Thymus (tissue), 14 donors: ENCODE measurements at places on chromosomes 4 and X.

DNA sequence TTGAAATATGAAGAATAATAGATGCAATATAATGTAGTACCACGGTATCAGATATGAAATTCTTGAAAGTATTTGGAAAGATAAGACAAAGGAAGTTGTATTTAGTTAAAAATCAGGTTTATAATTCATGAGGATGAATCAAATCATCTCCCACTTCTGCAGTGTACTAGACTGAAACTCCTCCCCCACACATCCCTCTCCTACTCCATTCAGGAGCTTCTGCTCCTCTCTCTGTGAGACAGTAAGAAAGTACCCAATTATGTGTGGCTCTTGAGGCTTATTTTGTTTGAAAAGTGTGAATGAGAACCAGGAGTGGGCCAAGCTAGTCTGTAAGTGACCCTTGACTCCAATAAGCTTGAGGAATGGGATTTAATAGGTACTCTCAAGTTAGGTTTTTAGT, 9.5 kb downstream of the SLAIN2 start:
- DNase-seq = no peak

- DNase-seq = no peak
These were observed 29.5 kb upstream of the TXLNG start for GRCh38 chrX:16756724-16757123.

DNA sequence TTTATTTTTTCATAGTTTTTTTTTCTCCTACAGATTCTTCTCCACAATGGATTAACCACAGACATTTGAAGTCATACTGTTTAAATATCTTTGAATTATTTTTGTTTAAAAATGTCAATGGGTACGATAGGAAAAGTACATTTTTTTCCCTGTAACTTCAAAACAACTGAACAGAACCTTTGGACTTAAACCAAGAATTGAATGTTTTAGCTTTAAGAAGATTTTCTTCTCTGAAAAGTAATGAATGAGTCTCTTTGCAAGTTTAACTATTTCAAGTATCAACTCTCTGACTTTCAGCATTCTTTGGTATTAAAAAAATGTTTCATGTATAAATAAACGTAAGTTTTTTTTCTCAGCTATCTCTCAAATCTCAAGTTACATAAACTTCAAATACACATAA, 364.3 kb downstream of the FBXO8 start:
- no peak for DNase-seq

DNA sequence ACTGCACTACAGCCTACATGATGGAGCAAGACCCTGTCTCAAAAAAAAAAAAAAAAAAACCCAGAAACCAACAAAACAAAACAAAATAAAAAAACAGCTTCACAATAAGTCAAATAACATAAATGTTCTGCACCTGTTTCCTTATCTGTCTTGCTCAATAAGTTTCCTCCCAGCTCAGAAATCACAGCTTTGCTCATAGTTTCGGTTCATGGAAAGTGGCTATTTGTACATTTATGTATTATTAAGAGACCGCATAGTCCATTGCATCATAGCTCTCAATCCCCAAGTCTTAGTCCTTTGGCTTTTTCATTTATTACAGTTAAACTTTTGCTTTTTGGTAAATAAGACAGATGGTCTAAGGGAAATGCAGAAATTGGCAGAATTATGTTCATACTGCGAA, 24.4 kb upstream of the CFAP299 start:
- DNase-seq = no peak

GRCh38 chrX:578531-578930, 52.1 kb upstream of the SHOX start:
- no peak for DNase-seq

DNA sequence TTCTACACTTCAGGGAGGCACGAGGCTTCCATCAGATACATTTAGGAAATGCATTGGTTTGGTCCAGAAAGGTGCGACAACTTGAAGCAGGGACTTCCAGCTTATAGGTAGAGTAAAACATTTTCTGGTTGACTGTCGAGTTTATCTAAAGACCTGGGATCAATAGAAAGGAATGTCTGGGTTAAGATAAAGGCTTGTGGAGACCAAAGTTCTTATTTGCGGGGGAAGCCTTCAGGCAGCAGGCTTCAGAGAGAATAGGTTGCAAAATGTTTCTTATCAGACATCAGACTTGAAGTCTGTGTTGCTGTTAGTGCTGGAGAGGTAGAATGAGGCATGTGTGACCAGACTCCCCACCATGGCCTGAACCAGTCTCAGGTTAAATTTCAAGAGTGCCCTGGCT, 190.3 kb downstream of the TRIML1 start:
- no peak for DNase-seq

GRCh38 chrX:153065389-153065788, 6.9 kb upstream of the PNMA6A start:
- no peak for DNase-seq

DNA sequence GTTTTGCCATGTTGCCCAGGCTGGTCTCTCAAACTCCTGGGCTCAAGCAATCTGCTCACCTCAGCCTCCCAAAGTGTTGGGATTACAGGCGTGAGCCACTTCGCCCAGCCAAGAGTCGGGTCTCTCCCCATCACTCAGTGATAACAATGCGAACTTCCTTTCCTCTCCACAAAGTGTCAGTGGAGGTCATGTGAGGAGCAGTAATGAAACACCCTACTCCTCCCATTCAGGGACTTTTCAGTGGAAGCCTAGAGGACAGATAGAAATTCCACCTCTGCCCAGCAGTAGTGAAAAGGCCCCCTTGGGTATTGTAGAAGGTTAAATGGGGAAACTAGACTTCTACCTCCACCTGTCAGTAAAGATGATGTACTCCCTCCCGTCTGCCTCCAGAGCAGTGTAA, 141.9 kb upstream of the STK26 start:
- no peak for DNase-seq

DNA sequence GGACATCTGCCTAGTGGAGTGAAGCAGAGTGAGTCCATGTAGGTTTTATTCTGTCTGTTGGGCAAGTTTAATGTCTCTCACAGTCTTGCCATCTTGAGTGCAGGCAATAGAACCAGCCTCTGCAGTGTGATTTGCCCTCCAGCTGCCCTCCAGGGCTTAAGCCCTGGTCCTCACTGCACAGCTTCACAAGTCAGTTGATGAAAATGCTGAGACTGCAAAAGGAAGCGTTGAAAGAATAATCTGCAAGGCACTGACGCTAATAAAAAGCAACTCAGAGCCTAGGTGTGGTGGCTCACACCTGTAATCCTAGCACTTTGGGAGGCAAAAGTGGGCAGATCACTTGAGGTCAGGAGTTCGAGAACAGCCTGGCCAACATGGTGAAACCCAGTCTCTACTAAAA, 54.1 kb upstream of the PHOX2B start:
- no peak for DNase-seq

DNA sequence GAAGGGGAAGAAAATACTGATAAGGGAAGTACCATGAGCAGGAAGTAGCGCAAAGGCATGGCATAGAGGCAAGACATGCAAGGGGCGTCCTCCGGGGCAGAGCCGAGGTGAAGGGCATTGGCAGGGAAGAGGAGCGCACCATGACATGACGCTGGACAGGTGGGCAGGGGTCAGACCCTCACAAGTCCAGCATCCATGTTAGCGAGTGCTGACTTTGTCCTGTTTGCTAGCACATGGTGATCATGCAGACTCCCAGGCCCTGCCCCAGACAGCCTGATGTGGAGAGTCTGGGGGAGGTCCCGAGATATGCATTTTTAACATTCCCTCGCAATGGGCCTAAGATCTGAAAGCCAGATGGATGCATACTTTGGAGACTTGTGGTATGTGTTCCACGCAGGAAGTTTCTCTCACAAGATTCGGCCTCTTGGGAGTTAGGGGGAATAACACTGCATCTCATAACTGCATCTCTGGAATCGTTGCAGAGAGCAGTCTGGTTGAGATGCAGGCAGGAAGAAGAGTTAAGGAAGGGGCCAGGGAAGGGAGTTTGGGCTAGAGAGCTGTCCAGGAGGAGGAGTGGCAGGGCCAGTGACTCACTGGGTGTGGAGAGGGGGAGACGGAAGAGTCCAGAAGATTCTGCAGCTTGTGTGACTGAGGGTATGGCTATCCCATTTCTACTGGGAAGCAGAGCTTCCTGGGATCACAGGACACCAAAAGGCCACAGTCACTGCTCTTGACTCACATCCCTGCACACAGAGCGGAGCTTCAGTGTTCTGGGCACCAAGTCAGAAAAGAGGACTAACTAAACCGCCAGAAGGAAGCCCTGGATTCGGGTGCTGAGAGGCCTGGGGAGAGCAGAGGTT, 59.7 kb downstream of the FAM184B start:
- no peak for DNase-seq

DNA sequence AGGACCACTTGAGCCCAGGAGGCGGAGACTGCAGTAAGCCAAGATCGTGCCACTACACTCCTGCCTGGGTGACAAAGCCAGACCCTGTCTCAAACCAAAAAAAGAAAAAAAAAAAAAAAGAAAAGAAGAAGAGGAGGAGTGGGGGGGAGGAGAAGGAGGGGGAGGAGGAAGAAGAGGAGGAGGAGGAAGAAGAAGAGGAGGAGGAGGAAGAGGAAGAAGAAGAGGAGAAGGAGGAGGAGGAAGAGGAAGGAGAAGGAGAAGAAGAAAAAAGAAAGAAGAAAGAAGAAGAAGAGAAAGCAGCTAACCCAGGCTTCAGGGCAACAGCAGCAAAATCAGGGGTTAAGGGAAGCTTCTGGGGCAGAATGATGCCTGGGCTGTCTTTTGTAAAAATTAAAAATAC, 27.5 kb downstream of the VMA21 start:
- DNase-seq = no peak

DNA sequence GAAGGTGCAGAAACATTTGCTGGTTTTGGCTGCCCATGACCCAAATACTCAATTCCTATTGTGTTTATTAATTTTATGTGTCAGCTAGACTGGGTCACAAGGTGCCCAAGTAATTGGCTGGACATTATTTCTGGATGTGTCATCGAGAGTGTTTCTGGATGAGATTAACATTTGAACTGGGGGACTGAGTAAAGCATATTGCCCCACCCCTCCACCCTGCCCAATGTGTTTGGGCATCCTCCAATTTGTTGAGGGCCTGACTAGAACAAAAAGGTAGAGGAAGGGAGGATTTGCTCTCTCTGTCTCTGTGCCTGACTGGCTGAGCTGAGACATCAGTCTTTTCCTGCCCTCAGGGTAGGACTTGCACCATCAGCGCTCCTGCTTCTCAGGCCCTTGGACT, 29.7 kb upstream of the LCORL start:
- DNase-seq = no peak

DNA sequence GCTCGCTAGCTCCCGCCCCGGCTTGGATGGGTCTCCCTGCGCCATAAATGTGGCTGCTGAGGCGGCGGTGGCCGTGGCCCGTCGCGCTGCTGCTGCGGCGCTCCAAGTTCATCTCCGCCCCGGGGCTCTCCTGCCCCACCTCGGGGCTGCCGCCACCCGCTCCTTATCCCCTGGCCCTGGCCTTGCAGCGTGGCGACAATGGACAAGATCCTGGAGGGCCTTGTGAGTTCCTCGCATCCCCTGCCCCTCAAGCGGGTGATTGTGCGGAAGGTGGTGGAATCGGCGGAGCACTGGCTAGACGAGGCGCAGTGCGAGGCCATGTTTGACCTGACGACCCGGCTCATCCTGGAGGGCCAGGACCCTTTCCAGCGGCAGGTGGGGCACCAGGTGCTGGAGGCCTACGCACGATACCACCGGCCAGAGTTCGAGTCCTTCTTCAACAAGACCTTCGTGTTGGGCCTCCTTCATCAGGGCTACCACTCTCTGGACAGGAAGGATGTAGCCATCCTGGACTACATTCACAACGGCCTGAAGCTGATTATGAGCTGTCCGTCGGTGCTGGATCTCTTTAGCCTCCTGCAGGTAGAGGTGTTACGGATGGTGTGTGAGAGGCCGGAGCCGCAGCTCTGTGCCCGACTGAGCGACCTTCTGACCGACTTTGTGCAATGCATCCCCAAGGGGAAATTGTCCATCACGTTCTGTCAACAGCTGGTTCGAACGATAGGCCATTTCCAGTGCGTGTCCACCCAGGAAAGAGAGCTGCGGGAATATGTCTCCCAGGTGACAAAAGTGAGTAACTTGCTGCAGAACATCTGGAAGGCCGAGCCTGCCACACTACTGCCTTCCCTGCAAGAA, 763 bp downstream of the USP38 start:
- DNase-seq = peak; percentile 35

GRCh38 chr4:53943345-53944085, 120.9 kb downstream of the CHIC2 start:
- DNase-seq = no peak

DNA sequence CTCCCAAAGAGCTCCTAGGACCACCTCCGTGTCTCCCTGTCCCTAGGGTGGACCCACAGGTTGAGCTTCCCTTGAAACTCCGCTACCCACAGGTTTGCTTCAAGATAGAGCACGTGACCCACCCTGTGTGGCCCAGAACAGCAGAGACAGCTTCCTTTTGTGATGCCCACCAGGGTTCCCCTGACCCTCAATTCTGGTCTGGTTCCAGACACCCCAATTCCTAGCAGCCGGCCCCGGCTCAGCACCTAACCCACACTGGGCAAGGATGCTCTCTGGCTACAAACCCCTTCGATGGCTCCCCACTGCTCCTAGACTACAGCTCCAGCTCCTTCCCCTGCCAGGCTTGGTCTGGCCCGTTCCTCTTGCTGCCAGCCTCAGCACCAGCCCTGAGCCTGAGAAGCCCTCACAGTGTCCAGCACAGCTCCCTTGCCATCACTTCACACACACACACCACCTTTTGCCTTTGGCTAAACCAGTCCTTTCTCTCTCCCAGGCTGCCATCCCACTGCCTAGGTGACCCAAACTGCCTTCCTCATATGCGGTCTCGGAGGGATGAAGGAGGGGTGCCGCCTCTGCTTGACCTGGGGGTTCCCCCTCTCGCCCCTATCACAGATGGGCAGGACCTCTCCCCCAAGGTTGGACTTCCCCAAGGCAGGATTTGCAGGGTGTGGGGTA, 6.2 kb downstream of the PNCK start:
- no peak for DNase-seq

GRCh38 chr4:101289306-101289705, 58.0 kb downstream of the PPP3CA start:
- no peak for DNase-seq

- peak; percentile 34 for DNase-seq
These were observed 325.5 kb downstream of the BCOR start for GRCh38 chrX:39772057-39772832.

- no peak for DNase-seq
These were observed 305.5 kb upstream of the EMCN start for GRCh38 chr4:100823066-100823992.

DNA sequence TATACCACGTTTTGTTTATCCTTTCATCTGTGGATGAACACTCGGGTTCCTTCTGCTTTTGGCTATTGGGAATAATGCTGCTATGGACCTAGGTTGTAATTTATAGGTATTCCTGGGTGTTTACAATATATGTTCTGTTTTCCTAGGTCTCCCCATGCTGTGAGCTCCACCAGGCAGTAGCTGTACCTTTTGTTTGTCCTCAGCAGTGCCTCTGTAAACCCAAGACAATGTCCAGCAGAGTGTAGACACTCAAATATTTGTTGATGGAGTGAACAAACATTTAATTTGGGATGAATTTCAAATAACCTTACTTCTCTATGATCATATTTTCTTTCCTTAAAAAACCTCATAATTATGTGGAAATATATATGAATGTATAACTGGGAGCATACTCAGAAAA, 259.5 kb upstream of the BOD1L1 start:
- no peak for DNase-seq

- no peak for DNase-seq
These were observed 39.3 kb downstream of the CPE start for GRCh38 chr4:165418073-165418472.
